Effector memory CD4-positive, alpha-beta T cell (primary cell): ENCODE measurements at places on chromosomes 1 and 21.

DNA sequence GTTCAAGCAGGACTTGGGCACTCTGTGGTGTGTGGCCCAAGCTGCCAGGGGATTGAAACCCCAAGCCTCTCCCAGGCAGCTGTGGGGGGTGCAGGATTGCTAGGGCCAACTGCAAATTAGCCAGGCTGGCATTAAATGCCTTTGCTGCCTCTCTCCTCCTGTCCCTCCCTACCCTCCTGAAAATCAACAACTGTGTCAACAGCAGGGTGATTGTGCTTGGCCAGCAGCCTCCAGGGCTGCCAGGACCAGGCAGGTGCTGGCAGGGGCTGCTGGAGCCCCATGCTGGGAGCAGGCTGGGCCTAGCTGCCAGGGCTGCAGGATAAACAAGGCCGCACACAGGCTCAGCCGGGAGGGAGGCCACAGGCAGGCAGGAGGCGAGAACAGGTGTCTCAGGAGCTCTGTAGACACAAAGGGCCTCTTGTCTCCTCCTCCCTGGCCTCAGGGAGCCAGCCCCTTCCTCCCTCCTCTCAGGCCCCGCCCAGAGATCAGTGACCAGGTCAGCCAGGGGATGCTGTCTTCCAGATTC, 11.4 kb downstream of the SOX13 start:
- no peak for DNase-seq

- no peak for DNase-seq
These were observed 990 bp upstream of the MRPS6 start for GRCh38 chr21:34072145-34073031.

DNA sequence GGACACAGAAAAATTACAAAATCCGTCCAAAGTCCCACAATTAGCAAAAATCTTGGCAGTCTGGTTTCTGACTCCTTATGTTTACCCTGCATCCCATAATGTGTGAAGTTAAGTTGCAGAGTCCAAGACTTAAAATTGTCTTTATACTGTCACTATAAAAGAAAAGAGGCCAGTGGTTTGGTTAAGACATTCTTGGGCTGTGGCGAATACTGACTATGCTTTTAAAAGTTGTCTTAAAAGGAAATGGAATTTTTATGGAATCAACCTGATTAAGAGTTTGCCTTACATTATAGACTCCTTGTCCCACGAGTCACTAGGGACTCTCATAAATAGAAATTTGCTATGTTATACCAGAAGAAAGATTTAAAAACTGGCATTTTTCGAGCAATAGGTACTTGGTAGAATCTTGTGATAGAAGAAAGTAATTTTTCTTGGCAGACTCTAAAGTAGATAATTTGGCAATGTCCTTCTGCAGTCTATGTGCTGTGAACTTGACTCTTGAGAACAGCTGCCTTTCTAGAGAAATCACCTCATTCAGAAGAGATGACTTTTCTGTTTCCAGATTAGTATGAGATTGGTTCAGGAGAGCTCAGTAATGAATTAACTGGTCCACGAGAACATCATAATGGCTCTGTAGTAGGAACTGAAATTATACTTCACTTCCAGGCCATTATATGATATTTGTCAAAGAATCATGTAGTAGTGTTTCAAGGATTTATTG, 31.8 kb downstream of the NTNG1 start:
- DNase-seq: no peak

- no peak for DNase-seq
These were observed 3.9 kb upstream of the SKI start for GRCh38 chr1:2224170-2224584.

- no peak for DNase-seq
These were observed 30.0 kb downstream of the CDK18 start for GRCh38 chr1:205534444-205534985.

DNA sequence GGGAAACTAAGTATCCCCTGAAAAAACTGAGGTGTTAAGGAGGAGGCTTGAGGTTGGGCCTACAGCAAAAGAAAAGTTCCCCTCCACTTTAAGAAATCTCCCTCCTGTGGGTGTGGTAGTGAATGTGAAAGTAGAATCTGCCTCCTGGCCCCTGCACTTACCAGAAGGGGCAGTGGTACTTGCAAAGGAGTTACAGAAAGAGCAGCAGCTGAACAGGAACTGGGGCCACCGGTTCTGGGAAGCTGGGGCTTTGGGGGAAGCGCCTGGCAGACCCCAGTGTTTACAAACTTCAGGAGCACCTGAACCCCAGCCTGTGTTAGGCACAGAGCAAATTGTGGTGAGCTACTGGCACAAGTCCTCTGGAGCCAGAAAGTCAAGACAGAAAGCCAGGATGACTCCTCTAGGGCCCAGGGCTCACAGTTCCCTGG, 250.2 kb upstream of the FGGY start:
- DNase-seq: no peak

DNA sequence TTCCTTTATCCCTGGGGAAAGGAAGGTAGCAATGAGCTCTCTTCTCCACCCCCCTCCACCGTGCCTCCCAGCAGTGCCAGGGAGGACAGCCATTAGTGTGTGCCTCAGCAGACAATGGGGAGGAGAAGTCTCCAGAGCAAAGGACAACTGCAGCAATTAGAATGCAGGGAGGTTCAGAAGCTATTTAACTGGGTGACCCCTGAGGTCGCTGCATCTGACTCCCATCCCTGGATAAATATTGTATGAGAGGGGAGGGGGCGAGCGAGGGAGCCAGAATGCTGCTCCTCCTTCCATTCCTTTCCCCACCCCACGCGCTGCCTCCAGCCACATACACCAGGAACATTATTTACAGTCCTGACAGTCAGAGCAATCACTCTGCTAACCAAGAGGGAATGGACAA, 59.0 kb downstream of the ERI3 start:
- no peak for DNase-seq

DNA sequence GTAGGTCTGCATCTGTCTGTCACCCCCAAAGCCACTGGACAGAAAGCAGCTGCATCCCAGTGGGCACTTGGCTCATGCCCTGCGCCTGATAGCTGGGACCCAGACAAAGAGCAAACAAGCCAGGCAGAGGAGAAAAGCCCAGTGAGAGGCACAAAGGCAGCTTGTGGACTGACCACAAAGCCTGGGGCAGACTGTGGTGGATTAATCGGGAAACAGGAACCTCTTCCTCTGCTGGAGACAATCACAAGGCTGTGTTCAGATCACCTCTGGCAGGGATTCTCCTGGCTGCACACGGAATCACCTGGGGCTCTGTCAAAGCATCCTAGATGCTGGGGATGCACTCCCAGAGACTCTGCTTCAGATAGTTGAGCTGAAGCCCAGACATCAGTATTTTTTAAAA, 15.2 kb upstream of the GJB5 start:
- no peak for DNase-seq

GRCh38 chr1:112284796-112285195, 111.2 kb upstream of the CTTNBP2NL start:
- DNase-seq: no peak

- no peak for DNase-seq
These were observed 78.0 kb downstream of the SYT6 start for GRCh38 chr1:114075546-114076242.

- no peak for DNase-seq
These were observed 4.7 kb downstream of the AMY2B start for GRCh38 chr1:103576065-103576464.

GRCh38 chr1:212688341-212689047, 11.1 kb downstream of the BATF3 start:
- no peak for DNase-seq

GRCh38 chr1:208536212-208536611, 292.0 kb upstream of the PLXNA2 start:
- no peak for DNase-seq

DNA sequence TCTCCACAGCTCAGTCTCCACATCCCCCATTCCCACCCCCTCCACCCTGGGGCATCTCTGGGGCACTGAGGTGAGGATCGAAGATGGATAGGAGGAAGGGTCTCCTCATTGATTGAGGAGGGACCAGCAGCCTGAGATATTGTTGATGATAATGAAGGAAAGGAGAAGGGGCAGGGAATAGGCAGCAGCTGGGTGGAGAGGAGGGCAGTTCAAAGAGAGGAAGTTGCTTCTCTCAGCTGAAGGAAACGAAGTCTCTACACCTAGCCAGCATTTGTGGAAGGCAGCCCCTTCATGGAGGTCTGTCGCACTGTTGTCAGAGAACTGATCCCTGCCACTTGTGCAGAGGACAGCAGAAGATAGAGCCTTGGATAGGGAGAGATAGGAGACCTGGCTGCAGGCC, 5.7 kb downstream of the KNCN start:
- DNase-seq: no peak

DNA sequence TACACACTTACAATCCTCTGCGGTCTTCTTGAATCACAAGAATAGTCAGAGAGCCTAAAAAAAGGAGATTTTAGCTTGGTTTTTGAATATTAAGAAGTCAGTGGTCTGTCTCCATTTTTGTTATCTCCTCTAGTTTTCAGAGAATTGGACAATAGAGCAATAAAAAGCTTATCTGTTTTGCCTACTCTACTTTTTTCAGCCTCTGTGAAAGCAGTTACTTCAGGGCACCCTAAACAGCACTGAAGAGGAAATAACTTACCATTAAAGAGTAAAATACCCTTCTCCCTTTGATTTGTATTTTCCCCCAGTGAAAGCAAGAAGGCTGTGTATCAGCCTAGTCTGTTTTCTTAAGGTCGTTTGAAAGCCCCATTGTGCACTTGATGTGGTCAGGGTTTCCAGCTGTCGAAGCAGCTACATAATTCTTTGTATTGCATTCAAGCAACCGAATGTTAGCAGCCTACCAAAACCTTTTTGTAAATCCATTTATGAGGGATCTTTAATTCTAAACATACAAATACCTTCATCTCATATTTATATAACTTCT, 1.0 kb downstream of the NTMT2 start:
- no peak for DNase-seq

- DNase-seq: no peak
These were observed 461.8 kb upstream of the CXADR start for GRCh38 chr21:17051054-17051453.

DNA sequence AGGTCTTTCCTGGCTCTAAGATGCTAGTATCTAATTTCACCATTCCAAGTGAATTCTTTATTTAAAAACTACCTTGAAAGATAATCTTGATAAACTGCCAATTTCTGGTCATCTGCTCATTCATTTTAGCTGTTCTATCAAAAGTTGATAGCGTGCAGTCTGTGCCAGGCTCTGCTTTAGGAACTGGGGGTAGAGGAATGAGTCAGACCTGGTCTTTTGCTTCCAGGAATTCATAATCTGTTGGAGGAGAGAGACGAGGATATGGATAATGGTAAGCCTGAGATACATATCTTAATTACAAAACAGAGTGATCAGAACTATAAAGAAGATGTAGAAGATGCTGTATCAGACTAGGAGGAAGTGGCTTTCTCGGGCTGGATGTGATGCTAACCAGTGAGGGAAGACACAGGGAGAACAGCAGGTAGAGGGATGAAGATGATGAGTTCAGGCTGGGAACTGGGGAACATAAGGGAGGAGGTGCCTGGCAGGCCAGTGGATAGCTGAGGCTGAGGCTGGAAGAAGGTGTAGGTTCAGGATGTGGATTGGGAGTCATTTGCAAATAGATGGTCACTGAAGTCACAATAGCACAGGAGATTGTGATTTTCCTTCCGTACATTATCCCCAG, 12.3 kb upstream of the PHC2 start:
- no peak for DNase-seq

GRCh38 chr1:97384294-97384968, 536.4 kb downstream of the DPYD start:
- DNase-seq: no peak

DNA sequence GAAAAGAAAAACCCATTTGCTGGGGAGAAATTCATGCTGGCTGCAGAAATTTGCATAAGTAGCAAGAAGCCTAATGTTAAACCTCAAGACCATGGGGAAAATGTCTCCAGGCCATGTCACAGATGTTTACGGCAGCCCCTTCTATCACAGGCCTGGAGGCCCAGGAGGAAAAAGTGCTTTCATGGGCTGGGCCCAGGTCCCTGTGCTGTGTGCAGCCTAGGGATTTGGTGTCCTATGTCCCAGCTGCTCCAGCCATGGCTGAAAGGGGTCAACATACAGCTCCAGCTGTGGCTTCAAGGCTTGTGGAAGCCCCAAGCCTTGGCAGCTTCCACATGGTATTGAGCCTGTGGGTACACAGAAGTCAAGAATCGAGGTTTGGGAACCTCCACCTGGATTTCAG, 93.0 kb downstream of the HFM1 start:
- DNase-seq: no peak

DNA sequence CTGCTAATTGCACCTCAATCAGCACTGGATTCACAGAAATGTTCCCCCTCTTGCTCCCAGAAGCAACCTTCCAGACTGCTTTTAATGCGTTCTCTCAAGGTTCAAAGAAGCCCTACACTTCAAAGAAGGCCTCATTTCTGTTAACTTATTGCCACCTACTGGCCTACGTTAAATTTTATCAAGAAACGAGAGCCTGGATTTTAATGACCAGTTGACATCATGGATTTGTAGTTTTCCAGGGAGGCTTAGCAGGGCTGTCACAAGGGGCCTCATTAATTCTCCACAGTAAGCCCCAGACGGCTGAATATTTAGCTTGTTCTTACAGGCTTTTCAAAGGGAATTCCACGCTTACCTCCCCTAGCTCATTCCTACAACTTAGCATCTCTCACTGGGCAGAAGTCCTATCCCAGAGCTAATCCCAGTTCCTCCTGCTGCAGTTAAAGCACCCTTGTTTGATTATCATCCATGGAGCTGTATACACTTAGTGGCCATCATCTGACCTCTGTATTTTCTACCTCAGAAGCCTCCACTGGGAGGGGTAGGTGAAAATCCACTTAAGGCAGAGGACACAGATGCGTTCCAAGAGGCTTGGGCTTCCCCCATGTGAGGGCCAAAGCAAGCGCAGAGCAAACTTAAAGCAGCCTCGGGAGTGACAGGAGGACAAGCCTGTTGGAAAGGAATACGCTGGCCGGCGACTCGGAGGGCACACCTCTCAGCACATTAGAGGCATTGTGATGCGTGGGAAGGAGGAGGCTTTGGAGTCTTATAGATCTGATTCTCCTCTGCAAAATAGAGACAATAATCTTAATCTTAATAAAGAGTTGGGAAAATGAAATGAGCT, 32.2 kb upstream of the CYP4X1 start:
- no peak for DNase-seq

DNA sequence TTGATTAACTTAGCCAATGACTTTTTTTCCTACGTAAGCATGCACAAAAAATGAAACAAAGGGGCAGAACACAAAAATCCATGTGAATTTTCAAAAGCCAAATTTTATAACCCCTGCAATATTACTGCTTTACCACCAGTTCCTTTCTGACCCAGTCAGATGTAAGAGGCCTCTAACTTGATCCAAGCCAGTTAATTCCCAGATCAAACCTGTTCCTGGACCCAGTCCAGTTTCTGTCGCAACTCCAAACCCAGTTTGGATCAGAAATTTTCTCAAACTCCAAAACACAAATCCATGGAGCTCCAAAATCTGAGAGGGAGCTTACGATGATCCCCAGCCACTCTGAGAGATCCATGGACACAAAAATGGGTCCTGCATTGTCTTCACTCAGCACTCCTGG, 7.8 kb upstream of the ZYG11A start:
- DNase-seq: no peak

GRCh38 chr1:20730690-20731056, 1.8 kb downstream of the SH2D5 start:
- no peak for DNase-seq

- no peak for DNase-seq
These were observed 2.6 kb downstream of the MTF2 start for GRCh38 chr1:93081716-93082115.
